Inflammatory macrophage treated with lipopolysaccharide for 1 hour (primary cell): ENCODE measurements at places on chromosomes 13 and 19.

DNA sequence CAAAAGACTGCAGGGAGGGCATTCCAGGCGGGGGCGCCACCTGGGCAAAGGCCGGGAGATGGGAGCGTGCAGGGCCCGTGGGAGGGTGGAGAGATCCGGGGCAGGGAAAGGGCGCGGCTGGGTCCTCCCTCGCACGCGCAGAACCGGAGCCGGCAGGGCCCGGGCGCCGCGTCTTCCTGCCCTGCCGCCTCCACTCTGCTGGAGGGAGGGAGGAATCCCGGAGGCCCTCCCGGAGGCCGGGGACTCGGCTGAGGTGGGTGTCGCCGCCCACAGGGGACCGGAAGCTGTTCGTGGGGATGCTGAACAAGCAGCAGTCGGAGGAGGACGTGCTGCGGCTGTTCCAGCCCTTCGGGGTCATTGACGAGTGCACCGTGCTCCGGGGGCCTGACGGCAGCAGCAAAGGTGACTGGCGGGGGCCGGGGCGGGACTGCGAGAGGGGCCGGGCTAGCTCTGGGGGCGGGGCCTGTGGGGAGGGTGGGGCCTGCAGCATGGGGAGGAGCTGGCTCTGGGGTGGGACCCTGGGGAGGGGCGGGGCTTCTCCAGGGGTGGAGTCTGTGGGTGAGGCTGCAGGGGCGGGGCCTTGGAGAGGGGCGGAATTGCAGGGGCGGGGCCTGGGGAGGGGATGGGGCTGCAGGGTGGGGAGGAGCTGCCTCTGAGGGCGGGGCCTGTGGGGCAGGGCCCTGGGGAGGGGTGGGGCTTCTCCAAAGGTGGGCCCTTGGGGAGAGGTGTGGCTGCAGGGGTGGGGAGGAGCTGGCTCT is 51.3 kb downstream of the CELF5 start:
- peak; percentile 69 for DNase-seq

DNA sequence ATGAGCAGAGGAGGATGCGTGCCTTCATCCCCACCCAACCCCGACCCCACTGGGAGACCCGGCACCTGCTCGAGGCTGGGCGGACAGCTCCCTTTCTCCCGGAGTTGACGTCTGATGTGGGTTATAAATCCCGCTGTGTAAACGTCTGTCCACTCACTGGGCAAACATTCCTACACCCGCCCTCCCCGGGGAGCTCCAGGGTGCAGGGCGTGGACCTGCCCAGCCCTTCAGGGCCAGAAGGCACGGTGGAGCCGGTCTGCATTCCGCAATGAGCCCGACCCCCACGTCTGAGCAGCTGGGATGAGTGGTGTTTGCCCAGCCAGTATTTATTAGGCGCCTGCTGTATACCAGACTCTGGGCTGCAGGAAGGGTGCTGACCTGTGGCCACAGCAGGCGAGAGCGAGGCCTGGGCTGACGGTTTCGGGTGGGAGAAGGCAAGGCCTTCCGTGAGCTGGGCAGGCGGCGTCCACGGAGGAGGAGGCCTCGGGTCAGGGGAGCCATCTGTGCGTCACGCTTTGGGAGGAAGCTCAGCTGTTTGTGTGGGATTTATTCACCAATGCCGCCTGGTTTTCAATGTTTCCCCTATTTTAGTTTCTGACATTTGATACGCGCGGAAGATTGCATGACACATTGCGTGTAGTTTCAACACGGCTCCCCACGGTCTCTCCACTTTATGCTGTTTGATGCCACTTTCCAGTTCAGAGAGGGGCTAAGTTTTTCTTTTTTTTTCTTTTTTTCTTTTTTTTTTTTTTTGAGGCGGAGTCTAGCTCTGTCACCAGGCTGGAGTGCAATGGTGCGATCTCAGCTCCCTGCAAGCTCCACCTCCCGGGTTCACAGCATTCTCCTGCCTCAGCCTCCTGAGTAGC is 2.0 kb downstream of the MISP start:
- peak; percentile 88 for DNase-seq

- DNase-seq = no peak
Measured at GRCh38 chr13:21237081-21237480, 60.6 kb downstream of the MRPL57 start.

GRCh38 chr19:38445362-38445761 is 11.9 kb downstream of the RYR1 start:
- DNase-seq = no peak

- DNase-seq = no peak
Measured at GRCh38 chr19:7722231-7722651, 9.7 kb downstream of the CLEC4G start.

- DNase-seq = no peak
Measured at GRCh38 chr13:112802802-112803195, 113.0 kb downstream of the ATP11A start.

DNA sequence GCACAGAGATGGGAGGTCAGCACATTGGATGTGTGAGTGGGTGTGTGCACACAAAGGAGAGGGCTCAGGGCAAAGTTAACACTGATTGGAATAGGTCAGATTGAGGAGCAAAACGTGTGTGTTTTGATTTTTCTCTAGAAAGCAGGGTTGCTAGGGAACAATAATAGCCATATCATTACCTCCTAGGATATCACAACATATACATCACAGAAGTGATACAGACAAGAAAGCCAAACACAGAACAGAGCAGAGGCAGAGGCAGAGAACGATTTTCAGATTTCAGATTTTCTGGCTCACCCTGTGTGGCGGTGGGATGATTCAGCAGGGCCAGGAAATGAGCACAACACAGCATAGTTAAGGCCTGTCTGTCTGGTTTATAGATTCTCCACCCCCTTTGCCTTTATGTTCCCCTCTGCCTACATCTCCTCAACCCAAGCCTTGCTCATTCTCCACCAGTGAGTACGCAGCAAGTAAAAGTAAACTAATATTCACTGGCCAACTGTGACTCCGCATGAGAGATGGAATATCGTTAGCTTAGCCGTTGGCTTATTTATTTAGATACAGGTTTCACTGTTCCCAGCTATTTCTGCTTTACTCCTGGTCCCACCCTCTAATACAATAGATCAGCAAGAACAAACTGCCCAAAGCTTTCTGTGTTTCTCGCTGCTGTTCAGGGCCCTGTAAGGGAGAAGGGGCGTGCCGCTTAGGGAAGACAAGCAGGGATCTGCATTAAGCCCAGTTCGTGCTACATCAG is 182.7 kb upstream of the TSC22D1 start:
- DNase-seq = no peak

DNA sequence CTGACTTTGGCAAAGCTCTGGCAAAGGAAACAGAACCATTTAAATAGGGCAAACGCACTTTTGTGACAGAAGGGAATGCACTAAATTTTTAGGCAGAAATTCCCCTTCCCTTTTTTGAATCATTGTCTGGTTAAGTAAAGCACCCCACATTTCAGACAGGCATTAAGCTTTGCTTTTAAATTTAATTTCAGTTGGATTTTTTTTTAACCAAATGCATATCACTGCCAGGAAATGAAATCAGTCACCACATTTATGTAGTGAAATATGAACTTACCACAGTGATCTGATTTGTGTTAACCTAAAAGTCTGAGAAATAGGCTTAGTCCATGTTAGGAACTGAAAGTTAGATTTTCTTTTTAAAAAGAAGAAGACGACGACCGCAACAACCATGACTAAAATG is 10.8 kb downstream of the GPR183 start:
- DNase-seq = peak; percentile 76

DNA sequence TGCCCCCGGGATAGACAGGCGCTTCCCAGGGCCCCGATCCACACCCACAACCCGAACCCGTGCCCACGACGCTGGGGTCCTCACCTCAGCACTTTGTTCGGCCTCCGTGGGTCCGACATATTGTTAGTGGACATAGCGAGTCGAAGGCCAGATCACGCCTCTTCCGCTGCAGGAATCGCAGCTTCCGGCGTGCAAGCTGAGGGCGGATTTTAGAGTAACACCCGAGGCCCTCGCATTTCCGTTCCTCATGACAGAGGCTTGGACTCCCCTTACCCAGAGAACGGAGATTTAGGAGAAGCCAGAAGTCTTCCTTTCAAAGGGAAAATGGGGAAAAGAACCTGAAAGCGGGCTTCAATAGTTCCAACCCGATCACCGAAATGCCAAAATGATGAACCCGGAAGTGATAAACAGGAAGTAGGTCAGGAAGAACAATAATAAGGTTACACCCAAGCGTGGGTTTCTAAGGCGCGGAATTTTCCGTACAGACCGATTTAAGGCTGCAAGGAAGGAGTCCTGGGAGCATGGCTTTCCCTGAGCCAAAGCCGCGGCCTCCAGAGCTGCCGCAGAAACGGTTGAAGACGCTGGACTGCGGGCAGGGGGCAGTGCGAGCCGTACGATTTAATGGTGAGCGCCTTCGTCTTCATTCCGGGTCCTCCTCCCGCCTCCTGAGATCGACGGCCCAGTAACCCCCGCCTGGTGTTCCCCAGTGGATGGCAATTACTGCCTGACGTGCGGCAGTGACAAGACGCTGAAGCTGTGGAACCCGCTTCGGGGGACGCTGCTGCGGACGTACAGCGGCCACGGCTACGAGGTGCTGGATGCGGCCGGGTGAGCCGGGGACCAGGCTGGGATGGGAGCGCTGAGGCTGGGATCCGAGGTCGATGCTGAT is 2.9 kb downstream of the WDR83 start:
- DNase-seq = peak; percentile 70

DNA sequence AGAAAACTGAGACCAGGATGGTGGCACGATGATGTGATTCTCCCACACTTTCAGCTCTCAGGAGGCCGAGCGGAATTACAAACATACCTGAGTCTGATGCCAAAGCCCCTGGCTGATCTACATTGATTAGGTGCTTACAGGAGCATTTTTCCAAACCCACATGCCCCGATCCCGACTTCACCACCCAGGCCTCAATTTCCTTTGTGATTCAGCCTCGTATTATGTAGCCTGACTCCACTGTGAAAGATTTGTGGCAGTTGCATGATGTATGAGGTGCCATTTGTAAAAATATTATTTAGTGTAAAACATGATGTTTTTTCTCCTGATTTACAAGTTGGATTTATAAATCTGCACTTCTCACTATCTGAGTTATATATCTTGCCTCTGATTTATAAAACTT is 118.0 kb downstream of the TSHZ3 start:
- no peak for DNase-seq
